ENCODE measurements at places on chromosomes 1 and 21. TPM values are rescaled to one million over a fixed set of nuclear protein-coding genes. Genes with fewer than 3 reads are reported as not detected.
A peak's percentile ranks its signal among the peaks of the same experiment; 100 is the strongest.

The CCNL2 gene
- total RNA-seq: 96.4 TPM

The KIAA1614 gene
- 0.81 TPM for total RNA-seq

The ALPL gene
- 0.81 TPM for total RNA-seq

GRCh38 chr1:67780637-67781036 is 52.6 kb downstream of the GNG12 start:
- DNase-seq: no peak

DNA sequence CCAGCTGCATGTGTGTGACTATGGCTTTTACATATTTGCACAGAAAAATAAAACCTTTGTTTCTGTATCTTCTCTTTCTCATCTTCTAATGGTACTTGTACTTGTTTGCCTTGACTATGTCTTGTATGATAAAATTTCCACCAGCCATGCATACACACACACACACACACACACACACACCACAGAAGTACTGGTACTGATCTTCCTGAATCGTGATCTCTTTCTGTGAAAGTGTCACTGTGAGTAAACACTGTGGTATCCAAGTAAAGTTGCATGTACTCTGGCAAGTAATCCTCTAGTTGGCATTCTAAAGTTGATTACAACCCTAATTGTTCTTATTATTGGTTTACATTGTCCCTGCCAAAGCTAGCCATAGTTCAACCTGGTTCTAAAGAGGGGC is 176.7 kb downstream of the CRB1 start:
- no peak for DNase-seq

- DNase-seq: peak; percentile 4
Measured at GRCh38 chr21:38768471-38769063, 37.2 kb upstream of the ETS2 start.

DNA sequence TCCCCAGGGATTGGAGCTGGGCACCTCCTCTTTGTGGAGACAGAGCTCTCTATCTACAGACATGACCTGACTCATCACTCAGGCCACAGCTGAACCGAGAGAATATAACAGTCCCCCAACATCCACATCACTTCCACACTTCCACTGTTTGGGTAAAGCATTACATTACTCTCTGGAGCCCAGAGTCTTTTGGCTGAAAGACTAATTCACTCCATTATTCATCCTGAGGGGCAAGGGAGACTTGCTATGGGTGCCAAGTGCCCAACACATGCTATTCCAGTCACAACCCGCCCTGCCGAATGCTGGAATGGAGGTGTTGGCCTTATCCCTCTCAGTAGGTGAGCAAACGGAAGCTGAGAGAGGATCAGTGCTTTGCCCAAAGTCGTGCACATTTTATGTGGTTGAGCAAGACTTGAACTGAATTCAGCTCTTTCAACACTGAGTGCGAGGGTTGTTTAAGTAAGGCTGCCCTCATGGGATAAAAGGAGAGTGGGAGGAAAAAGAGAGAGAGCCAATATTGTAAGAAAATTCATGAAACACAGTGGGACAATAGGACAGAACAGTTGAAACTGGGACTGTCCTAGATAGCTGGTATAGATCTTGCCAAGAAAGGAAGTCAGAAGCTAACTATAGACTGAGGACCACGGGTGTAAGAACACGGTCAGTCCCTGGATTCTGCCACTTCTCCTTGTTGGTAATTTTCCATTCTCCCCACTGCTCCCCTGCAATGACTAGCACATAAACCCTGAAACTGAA is 13.5 kb upstream of the CHI3L1 start:
- no peak for DNase-seq

DNA sequence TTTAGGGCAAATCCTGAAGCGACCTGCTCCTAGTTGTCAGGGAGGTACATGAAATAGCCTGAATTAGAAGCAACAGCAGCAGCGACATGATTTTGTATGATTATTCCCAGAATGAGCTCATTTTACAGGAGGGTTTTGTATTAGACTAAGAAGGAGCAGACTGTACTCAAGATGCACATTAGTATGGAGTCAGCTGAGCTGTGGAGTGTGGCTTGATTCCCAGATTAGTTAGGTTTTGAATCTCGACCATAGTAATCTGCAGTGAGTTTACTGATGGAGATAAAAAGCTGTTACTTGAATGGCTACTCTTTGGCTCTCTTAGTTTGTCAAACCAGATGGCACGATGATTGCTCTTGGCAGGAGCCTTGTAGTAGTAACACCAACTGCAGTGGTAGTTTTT is 143.1 kb downstream of the PHTF1 start:
- no peak for DNase-seq

DNA sequence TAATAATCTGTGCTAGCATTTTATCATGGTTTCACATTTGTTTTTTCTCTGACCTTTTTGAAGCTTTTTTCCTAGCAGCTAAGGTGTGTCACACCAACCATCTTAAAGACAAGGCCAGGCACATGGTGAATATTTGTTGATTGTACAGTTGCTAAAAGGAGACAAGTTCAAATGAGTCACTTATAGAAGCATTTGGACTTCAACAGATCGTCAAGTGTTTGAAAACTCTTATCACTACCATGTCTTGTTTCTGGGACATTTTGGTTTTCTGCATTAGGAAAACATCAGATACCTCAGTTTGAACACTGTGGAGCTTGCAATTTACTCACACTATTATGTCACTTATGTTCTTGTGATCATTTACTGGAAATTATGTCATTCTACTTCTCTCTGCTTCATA is 407.3 kb downstream of the USP25 start:
- DNase-seq: no peak

DNA sequence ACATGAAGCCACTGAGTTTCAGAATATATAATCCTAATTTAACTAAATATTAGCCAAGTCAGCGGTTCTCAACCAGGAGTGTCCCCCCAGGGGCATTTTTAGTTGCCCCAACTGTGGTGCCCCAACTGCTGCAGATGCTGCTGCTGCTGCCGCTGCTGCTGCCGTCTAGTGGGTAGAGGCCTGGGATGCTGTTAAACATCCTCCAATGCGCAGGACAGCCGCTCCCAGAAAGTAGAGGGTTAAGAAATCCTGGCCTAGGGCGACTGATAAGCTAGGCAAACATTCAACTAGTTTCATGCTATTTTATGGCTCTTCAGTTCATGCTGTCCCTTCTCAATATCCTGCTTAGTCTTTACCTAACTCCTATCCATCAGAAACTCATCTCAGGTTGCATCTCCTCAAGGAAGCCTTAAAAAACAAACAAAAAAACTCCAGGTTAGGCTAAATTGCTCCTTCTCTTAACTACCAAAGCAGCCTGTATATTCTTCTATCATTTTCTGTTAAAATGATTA is 9.9 kb upstream of the DCAF6 start:
- DNase-seq: no peak
